CD8-positive, alpha-beta T cell (primary cell): ENCODE measurements at places on chromosomes 3 and 15.

DNA sequence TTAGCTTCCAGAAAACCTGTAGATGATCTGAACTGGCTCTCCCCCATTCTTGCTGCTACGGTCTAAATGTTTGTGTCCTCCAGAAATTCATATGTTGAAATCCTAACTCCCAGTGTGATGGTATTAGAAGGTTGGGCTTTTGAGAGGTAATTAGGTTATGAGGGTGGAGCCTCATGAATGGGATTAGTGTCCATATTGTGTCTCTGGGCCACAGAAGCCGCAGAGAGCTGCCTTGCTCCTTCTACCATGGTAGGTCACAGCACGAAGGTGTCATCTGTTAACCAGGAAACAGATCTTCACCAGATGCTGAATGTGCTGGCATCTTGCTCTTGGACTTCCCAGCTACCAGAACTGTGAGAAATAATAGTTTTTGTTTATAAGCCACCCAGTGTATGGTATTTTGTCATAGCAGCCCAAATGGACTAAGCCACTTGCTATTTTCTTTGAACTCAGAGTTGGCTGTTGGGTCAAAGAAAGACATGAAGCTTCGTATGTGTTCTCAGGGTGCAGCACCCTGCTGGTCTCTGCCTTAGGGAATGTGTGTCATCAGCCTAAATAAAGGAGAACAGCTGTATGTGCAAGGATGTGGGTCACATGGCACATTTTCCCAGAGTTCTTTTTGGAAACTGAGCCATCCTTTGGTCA, 317.5 kb upstream of the SLCO3A1 start:
- no peak for DNase-seq

GRCh38 chr3:47741925-47742324, 39.8 kb downstream of the SMARCC1 start:
- no peak for DNase-seq

DNA sequence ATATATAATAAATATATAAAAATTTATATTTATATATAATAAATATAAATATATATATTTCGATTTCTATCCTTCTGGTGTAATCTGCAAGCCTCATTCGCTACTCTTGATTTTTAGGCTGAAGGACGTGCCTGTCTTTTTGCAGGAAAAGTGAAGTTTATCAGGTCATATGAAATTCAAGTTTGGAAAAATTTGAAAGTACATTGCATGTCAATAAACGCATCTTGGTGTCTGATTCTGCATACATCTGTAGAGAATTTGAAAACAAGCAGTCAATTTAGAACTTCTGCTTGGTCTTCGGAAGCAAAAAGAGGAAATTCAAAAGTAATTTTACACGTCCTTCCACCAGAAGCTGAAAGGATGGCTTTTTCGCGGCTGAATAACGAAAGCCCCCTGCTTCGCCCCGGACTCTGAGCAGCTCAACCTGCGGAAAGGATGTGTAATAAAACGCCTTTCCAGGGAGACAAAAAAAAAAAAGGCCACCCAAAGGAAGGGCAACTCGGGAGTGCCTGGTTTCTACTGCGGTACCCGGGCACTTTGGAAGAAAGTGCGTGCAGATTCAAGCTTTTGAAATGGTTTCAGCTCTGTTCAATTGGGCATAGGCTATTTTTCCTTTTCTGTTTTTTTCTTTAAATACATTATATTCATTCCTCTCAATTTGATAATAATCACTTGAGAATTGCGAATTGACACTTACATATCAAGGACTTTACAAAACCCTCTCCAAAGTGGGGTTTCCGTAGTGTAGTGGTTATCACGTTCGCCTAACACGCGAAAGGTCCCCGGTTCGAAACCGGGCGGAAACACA, 1.5 kb upstream of the MYNN start:
- peak; percentile 38 for DNase-seq

GRCh38 chr3:31486865-31487533, 45.7 kb upstream of the STT3B start:
- no peak for DNase-seq

DNA sequence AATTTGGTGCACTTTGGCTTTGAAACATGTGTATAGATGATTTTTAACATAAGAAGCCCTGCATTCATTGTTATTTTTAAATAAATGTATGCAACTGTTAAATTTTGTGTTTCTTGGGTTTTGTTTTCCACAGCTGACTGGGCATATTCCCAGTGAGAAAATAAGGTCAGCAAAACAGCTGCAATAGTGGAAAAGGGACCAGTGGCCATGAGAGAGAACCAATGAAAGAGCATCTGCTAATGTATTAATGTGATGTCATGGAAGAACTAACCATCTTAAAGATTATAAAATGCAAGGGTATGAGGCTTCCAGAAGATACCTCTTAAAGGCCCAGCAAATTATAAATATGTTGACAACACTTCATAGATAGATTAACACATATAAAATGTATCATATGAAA, 31.0 kb upstream of the KBTBD12 start:
- DNase-seq, result no peak

DNA sequence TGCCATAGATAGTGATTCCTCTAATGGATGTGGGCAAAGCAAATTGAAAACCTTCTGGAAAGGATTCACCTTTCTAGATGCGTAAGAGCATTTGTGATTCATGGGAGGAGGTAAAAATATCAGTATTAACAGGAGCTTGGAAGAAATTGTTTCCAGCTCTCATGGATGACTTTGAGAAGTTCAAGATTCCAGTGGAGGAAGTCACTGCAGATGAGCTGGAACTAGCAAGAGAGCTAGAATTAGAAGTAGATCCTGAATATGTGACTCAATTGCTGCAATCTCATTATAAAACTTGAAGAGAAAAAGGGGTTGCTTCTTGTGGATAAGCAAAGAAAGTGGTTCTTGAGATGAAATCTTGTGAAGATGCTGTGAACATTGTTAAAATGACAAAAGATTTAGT, 88.0 kb upstream of the ACKR4 start:
- DNase-seq, result no peak
